Activated effector memory CD4-positive, alpha-beta T cell treated with anti-CD3 and anti-CD28 coated beads, Interleukin-2, amount 50 U/mL, for 16 hours (primary cell): ENCODE measurements at places on chromosomes 1 and 21.
A peak's percentile ranks its signal among the peaks of the same experiment; 100 is the strongest.

DNA sequence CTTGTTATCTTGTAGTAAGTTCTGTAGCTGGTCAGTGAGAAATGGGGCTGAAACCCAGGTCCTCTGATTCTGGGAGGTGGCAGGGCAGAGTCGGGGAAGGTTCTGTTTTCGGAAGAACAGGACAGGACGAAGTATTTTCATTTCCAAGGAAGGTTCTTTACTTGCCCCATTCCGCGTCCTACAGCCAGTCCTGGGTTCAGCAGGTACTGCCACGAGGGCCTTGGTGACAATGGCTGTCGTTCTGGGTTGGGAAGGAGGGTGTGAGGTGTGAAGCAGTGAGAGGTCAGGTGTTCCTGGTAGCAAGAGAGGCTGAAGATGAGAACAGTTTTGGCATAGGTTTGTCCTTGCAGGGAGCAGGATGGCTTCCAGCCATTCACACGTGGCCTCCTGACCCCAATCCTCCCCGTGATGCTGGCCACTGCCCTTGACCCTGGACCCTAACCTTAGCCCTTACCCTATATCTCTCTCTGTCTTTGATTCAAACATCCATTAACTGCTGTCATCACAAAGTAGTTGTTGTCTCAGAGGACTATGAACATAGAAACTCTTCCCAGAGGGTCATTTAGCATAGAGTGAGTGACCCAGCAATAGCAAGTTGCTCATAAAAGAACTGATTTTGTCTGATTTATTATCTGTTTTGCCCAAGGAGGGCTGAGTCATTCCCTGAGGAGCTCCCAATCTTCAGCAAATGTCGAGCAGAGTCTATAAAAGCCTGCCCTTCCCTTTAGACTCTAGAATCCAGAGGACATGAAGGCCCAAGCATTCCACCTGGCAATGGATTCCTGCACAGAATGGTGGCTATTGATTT, 25.0 kb downstream of the VASH2 start:
- peak; percentile 34 for DNase-seq

GRCh38 chr1:46133181-46133658, 791 bp upstream of the PIK3R3 start:
- DNase-seq: no peak

GRCh38 chr21:37562920-37563640, 196.5 kb downstream of the DYRK1A start:
- no peak for DNase-seq

DNA sequence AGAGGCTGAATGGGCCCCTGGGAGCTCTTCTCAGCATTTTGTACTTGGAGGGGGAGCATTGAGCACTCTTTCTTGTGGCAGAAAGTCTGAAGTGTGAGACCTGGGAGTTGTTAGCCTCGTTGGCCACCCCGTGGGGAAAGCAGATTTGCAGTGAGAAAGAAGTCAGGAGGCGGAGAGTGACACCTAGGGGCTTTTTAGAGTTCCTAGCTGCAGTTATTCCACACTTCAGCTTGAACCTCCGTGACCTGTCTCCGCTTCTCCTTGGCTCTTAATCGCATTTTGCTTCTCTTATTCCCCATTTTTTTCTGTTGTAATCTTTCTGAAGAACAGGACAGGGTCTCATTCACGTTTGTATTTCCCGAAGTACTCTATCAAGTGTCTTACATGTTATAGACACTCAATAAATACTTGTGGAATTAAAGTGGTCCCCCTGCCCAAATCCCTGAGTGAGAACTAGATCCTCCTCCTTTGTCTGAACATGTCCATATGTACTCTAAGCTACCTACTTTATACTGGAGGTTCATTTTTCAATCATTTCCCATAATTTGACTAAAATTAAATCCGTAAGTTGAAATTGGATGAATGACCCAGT, 14.5 kb upstream of the C1orf141 start:
- peak; percentile 74 for DNase-seq

- DNase-seq: no peak
Observed at GRCh38 chr1:65985393-65986066, 192.8 kb downstream of the PDE4B start.

GRCh38 chr1:16173447-16174260, 17.8 kb upstream of the EPHA2 start:
- no peak for DNase-seq

- DNase-seq: no peak
Observed at GRCh38 chr1:194846488-194846887, 1660.1 kb upstream of the B3GALT2 start.

DNA sequence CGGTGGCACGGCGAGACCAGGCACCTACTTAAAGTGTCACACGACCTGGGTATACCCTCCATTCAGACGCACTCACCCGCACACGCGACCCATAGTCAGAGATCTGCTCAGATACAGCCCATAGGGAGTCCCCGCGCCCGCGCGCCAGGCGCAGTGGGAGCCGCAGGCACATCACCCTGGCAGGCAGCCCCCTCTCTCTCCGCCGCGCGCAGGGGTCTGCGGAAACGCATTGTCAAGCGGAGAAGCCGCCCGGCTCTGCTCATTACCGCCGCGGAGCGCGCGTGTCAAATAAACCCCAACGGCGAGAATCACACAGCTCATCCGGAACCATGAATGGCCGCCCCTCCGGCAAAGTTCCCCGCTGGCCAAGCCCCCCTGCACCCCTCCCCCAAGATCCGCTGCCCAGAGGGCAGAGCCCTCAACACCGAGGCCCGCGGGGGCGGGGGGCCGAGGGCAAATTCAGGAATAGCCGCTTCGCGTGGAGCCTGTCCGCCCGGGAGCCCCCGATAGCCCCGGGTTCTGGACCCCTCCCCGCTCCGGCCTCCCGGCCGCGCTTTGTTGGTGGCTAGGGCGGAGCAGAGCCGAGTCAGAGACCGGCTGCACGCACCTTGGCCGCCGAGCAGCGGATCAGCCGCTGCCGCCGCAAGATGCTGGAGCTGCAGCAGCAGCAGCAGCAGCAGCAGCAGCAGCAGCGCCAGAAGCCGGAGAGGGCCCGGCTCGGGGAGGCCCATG, 522 bp downstream of the LRP8 start:
- DNase-seq: peak; percentile 85

DNA sequence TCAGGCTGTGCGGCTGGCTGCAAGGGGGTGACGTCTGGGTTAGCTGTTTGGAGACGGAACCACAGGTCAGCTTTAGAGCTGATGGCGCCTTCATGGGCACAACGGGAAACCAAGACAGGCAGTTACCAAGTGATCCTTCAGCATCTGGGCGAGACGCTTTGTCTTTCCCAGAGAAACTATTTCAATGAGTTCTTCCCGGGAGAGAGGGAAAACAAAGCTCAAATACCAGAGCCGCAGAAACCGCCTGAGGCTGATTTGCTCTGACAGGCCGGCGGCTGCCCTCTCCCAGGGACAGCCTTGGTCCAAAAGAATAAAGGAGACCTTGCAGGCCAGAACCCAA, 76.5 kb downstream of the CD58 start:
- no peak for DNase-seq

- DNase-seq: no peak
Observed at GRCh38 chr21:17495680-17496079, 17.2 kb upstream of the CXADR start.

- no peak for DNase-seq
Observed at GRCh38 chr1:197638316-197638715, 137.0 kb downstream of the DENND1B start.

- no peak for DNase-seq
Observed at GRCh38 chr1:45723248-45723930, 27.1 kb downstream of the IPP start.

DNA sequence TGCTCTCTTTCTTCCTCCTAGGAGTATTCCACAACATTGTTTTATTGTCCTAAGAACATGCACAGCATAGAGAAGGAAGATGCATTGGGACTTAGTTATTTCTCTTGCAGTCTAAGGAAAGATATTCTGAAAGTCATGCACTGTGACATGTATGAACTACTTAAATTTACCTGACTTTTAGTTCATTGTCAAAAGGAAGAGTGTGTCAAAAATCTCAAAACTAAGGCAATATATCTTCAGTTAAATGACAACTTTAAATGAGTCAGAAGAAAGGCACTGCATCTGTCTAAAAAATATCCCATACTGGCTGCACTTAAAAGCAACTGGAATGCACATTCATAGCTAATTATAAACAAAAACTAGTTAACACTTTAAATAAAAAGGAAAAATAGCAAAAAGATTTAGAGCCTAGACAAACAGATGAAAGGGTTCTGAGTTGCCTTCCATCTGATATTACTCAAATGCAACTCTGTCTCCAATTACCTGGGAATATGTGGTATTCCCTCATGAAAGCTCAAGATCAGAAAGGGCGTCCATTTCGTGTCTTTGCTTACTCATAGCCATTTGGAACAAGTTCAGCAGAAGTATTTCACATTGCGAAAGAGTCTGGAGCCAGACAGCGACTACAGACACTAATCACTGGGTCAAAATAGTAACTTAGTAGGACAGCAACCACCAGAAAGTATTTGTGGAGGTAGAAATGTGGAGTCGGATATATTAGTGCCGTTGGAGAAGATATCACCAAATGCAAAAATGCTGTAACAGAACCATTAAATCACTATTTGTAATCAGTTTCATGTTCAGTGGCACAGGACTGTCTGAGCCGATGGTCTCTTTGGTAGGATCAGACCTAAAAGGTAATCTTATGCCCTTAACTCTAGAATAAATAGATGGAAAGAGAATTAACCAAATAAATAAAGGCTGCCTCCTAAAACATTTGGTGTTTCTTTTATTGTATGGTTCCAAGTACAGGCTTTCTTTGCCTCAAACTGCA, 225.7 kb downstream of the GREM2 start:
- no peak for DNase-seq

- DNase-seq: no peak
Observed at GRCh38 chr1:11339346-11340232, 66.6 kb downstream of the UBIAD1 start.

DNA sequence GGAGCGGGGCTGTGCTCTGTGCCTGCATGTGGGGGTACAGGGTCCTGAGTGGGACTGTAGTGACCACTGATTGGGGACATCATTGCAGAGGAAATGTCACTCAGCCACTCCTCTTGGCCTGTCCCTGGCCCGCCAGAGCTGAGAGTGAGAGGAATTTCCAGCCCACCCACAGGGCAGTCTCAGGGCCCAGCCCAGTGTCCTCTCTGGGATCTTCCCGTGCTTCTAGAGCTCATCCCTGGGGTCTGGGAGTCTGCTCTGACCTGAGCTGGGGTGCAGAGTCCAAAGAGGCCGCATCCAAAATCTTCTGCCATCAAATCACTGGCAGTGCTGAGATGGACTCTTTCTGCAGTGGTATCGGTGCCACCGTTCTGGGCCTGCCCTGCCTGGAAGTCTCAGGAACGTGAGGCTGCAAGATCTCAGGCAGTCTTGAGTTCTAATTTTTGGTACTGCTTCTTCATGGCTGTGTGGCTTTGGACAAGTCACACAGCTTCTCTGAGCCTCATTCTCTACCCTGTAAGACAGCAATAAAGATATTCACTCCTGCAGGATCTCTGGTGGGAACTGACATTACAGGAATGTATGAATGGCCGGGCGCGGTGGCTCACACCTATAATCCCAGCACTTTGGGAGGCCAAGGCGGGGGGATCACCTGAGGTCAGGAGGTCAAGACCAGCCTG, 100.8 kb upstream of the TARDBP start:
- no peak for DNase-seq

- no peak for DNase-seq
Observed at GRCh38 chr1:18819986-18820790, 39.3 kb downstream of the TAS1R2 start.

DNA sequence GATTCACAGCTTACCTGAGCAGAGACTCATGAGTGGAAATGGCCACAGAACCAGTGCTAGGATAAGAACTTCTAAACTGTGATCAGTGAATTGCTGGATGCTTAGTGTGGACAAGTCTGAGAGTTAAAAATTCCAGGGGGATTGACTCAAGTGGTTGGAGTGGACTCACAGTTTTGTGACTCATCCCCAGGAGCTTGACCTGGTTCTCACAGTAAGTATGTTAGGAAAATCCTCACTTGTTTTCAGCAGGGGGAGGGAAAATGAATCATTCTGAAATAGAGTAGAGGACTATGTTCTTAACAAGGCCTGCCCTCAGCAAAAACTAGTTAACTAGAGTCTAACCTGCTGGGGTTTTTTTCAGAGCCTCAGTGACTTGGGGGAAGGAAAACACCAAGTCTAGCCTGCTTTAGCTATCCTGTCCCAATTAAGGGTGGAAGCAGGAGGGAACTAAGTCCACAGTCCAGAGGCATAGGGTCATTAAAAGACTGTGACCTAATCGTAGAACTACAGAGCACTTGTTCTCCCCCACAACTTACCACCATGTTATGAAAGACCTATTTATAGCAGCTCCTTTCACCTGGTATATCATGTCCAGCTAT, 6.1 kb upstream of the CDC73 start:
- DNase-seq: no peak

GRCh38 chr1:16175610-16176553, 20.0 kb upstream of the EPHA2 start:
- DNase-seq: no peak

GRCh38 chr1:59063501-59063900, 233.4 kb upstream of the FGGY start:
- DNase-seq: no peak

DNA sequence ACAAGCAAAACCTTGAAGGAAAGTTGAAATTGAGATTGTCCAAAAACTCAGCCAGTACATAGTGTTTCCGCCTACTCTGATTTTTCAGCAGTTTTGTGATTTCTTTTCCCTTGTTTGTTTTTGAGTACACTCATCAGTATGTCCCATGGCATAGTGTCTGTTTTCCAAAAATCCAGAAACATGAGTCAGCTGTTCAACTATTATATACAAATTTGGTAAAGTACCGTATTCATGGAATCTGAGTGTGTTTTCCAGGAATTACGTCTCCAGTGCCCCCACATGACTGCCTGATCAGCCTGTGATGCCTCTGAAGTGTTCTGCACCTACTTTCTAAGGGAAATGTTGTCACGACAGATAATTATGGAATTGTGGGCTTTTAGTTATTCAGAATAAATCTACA, 186.8 kb downstream of the LTN1 start:
- no peak for DNase-seq
